ENCODE measurements at places on chromosomes 1 and 21.

GRCh38 chr1:201354901-201355295 is 22.6 kb downstream of the TNNT2 start:
- no peak for DNase-seq

GRCh38 chr1:214485151-214485550 is 66.3 kb downstream of the PTPN14 start:
- no peak for DNase-seq

DNA sequence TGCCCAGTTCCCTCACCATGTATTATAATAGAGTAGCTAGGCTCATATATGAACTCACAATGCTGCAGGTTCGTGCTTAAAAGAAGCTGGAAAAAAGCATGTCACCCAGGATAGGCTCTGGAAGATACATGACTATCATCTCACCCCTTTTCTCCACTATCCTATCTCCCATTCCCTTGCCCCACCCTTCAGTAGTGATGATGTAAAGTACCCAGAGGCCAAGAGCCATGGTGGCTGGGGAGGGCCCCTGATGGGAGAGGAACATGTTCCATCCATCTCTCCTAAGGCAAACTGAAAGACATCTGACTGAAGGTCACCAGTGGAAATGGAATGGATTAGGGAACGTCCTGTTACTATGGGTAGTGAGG is 20.3 kb upstream of the RBBP5 start:
- no peak for DNase-seq

GRCh38 chr1:45043094-45043493 is 31.0 kb downstream of the UROD start:
- no peak for DNase-seq

GRCh38 chr1:49630156-49630555 is 393.6 kb downstream of the AGBL4 start:
- no peak for DNase-seq

DNA sequence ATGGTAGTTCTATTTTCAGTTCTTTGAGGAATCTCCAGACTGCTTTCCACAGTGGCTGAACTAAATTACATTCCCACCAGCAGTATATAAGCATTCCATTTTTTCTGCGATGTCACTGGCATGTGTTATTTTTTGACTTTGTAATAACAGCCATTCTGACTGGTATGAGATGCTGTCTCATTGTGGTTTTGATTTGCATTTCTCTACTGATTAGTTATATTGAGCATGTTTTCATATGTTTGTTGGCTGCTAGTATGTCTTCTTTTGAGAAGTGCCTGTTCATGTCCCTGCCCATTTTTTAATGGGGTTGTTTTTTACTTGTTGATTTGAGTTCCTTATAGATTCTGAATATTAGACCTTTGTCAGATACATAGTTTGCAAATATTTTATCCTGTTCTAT is 87.9 kb downstream of the RPS6KC1 start:
- DNase-seq = no peak

- DNase-seq = no peak
These were observed 79.1 kb downstream of the NUP210L start for GRCh38 chr1:154075746-154076145.

- DNase-seq = no peak
These were observed 14.8 kb upstream of the AK5 start for GRCh38 chr1:77267035-77267434.

- DNase-seq = no peak
These were observed 143.0 kb downstream of the AJAP1 start for GRCh38 chr1:4797429-4797828.

- no peak for DNase-seq
These were observed 26.2 kb upstream of the CYYR1 start for GRCh38 chr21:26599261-26599660.

DNA sequence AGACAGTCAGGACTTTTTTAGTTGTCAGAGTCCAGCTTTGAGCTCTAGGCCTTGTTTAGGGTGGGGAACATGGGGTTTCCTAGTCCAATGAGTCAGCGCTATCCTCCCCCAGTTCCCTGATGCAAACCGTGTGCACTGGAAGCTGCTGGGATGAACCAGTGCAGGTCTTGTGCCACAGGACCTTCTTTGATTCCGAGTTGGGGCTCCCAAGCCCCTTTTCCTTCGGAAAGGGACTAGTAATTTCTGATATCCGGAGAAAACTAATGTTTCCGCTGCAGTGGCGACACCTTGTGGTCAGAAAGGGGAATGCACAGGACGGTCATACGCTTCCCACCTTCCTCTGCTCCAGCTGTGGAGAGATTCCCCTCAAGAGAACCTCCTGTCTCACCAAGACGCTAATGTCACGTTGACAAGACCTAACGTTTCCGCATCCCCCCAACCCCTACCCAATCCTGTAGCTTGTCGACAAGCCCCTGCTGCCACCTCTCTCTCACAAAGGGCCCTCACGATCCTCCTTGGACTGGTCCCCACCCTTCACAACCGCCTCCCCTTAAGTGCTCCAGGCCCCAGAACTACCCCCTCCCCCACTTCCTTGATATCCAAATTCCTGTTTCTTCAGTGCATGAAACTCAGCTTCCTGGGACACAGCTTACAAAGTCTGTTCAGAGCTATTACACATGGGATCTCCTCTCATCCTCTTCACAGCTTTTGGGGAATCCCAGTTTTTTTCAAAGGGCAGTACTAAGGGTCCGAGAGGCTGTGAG is 30.9 kb downstream of the GPA33 start:
- DNase-seq = no peak

All from mesenteric fat pad (tissue), 1 donor.